ENCODE measurements at places on chromosomes 13 and 19. TPM values are rescaled to one million over a fixed set of nuclear protein-coding genes. Genes with fewer than 3 reads are reported as not detected.

DNA sequence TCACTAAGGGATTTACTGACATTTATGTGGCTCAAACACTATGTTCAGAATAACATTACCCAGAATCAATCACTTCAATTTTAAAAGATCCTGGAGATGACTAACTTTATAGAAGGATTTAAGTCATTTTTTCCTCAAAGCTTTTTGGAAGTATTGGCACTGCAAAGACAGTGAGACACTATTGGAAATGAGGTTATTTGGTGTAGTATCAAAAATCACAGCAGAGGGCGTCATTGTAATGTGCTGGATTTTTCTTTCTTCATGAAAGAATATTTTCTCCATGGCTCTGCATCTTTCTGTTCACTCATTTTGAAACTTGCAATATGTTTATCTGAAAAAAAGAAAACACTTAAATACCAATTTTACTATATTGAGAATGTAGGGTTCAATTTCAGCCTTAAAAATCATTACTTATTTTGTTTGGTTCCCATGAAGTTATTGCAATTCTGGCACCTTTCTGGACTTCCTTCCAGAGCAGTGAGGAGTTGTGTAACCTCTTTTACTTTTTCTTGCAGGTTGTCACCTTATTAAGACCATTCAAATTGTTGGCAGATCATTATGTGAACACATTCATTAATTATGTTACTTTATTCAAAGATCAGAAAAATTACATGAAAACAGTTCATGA lies 3.7 kb upstream of the CSNK1A1L start:
- peak; percentile 23 for DNase-seq

DNA sequence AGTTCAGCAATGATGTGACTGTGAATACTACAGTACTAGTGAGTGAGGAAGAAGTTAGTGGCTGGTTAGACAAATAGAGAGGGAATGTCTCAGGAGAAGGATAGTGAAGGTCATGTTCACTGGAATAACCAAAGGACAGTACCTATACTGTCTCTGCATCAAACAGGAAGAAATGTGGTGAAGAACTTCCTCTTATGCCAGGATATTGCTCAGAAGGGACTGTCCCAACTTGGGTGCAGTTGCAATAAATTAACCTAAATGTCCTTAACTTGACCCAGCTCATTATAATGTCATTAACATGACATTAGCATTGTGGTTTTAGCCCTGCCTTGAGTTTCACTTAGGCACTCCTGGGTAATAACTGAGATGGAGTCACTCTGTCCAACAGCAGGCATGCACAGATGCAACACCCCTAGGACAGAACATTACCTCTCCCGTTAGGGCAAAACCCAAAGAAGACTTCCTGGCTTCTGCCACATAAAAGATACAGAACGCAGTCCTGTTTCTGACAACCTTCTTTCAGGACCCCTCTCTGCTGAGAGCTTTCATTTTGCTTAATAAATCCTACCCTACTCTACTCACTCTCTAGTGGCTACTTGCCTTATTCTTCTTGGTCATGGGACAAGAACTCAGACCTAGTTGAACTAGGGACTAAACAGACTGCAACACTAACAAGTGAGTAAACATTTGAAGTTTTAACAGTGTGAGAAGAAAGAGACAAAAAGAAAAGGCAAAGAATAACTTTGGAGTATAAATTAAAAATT lies 1591.6 kb upstream of the MIR17HG start:
- DNase-seq, result no peak

Gene PEG3
- not detected for total RNA-seq

Gene RGL3
- total RNA-seq, result 4.8 TPM

- no peak for DNase-seq
Observed at GRCh38 chr13:27526516-27526915, 76.2 kb upstream of the MTIF3 start.

DNA sequence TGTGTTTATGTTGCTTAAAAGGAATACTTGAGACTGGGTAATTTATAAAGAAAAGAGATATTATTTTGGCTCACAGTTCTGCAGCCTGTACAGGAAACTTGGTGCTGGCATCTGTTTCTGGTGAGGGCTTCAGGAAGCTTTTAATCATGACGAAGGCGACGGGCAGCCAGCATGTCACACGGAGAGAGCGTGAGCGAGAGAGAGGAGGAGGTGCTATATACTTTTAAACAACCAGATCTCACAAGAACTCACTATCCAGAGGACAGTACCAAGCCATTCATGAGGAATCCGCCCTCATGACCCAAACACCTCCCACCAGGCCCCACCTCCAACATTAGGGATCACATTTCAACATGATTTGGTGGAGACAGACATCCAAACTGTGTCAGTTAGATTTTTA lies 163.4 kb upstream of the TSC22D1 start:
- DNase-seq, result no peak

- no peak for DNase-seq
Observed at GRCh38 chr13:42036711-42037110, 11.7 kb upstream of the DGKH start.

Gene HIF3A
- not detected for total RNA-seq

- DNase-seq, result peak; percentile 88
Observed at GRCh38 chr13:34357435-34358232, 539.7 kb downstream of the RFC3 start.

DNA sequence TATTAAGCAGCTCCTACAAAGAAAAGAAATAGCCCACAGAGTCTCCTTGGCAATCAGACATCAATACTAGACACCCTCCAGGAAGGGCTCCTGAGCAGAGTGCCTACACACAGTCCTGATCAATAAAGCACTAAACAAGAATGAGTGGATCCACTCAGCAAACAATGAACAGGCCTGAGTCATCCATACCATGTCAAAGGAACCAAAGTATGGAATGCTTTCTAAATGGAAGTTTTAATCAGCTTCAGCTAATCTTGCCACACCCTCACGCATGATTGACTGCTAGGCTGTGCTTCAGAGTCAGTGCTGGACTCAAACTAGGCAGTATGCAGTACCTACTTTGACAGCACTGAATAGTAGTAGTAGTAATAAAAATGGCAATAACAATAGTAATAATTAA lies 392.7 kb upstream of the HTR2A start:
- DNase-seq, result no peak

DNA sequence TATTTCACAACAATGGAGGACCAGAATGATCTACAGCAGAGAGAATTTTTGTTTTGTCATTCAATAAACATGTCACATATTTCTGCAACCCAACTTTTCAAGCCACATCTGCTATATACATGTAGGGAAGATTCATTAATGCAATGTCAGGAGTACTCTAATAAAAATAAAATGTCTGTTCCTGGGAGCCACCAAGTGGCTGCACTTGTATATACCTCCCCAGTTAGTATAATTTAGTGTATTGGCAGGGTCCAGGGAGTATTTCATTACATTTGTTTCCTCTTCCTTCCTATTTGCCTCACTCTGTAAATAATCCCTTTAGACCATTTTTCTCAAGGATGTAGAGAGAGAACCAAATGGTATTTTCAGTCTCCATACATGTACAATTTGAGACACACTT lies 1169.0 kb downstream of the DIAPH3 start:
- DNase-seq, result no peak

GRCh38 chr19:2048104-2048958 lies 2.7 kb downstream of the MKNK2 start:
- DNase-seq, result no peak

GRCh38 chr13:82070416-82070815 lies 1729.5 kb upstream of the SPRY2 start:
- no peak for DNase-seq

Gene MICOS13
- total RNA-seq, result 81.0 TPM

DNA sequence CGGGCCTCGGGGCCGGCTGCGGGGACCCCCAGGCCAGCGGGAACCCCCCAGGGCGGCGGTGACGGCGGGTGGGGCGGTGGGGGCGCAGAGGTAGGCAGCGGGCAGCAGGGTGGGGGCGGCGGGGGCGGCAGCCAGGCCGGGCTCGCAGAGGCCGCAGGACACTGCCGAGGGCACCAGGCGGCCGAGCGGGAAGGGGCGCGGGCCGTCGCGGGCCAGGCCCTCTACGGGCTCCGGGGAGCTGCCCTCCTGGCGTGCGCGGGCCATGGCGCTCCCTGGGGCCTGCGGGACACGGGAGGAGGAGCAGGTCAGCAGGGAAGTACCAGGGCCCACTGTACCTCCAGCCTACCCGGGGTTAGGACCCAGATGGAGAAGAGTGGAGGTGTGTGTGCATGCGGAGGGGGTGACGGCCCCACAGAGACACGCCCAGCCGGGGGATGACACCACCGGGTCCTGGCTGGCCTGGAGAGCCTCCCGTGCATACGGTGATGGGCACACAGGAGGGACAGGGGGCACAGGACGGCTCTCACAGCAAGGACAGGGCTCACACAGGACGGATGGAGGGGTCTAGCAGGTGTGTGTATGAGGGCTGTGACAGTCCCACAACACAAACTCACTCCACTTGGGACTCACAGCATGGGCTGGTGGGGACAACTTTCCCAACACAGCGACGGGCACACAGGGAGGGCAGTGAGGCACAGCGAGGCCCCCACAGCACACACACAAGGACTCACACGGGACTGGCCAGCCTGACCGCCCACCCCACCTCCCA lies 2.6 kb downstream of the BBC3 start:
- peak; percentile 31 for DNase-seq

Gene KIR3DL2
- total RNA-seq, result not detected

- DNase-seq, result no peak
Observed at GRCh38 chr13:105177265-105177900, 1358.1 kb downstream of the EFNB2 start.

DNA sequence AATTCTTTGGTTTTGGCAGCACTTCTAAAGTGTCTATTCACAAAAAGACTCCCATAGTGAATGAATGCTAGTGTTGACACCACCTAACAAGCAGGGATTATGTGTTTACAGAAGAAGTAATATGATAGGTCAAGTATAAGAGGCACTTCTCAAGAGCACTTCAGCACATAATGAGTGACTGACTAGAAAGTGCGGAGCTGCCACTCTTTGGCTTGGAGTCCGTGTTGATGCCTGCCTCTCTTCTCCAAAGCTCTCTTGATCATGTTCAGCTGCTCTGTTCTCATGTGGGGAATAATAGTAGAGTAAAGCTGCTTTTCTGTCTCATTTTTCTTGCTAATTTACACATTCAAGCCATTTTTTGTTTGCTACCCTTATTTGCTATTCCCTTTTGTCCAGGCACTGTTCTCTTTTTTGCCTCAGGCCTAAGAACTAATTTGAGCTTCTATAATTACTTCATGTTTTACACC lies 22.7 kb upstream of the MAB21L1 start:
- no peak for DNase-seq

- no peak for DNase-seq
Observed at GRCh38 chr13:75308222-75308621, 173.7 kb downstream of the TBC1D4 start.

DNA sequence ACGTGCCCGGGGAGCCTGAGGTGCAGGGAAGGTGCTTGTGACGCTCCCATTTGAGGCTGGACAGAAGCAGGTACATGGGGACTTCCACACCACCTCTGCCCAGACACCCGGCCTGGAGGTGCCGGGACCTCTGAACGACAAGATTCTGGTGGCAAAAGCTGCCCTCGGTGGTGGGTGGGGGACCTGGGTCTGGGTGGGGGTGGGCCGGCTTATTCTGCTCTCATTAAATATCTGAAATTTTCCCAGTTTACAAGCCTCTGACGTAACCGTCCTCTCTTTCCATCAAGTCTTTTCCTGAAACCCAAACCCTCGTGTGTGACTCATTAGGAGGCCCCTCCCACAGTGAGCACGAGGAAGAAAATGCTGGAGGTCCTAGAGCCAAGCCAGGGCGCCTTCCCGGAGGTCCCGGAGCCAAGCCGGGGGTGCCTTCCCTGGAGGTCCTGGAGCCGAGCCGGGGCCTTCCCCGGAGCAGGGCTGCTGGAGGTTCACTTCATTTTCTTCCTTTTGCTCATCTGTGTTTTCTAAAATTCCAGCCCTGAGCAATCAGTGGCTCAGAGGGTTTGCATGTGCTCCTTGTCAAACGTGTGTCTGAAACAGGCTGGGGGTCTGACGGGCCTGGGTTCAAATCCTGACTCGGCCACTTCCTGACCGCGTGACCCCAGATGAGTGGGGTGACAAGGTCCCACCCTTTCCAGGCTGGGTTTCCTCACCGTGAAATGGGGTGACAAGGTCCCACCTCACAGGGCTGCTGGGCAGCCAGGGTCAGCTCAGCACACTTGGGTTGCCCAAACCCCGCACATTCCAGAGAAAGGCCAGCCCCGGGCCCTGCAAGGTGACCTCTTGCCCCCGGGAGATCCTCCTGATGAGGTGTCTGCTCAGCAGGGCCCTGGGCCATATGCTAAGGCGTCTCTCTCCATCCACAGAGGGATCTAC lies 10.0 kb downstream of the CFD start:
- peak; percentile 91 for DNase-seq

DNA sequence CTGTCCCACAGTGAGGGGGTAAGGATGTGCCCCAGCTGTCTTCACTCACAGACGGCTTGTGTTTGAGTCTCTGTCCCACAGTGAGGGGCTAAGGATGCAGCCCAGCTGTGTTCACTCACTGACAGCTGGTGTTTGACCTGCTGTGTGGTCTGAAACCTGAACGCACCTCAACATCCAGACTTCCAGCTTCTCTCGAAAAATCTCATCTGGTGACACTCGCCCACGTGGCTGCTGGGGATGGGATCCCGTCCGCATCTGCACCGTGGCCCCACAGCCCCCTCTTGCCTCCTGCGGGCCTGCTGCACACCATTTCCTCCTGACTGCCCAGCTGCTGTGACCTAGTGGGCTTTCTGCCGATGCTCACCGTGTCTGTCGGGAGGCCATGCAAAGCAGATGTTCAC lies 27.3 kb downstream of the CHAF1A start:
- no peak for DNase-seq

- DNase-seq, result peak; percentile 94
Observed at GRCh38 chr19:49468746-49469447, 5.1 kb upstream of the FLT3LG start.

GRCh38 chr13:91398413-91399188 lies at the start of gene GPC5:
Gene GPC5, plus strand, starts transcription at chr13:91398621.
- peak; percentile 27 for DNase-seq

Data from A172 (cell line).